ENCODE measurements at places on chromosomes 7 and 10. TPM values are rescaled to one million over a fixed set of nuclear protein-coding genes. Genes with fewer than 3 reads are reported as not detected.

The SNX8 gene
- total RNA-seq: 11.3 TPM

The LIPF gene
- not detected for total RNA-seq

- DNase-seq: no peak
- H3K27me3 ChIP-seq: no peaks in the 10 kb centered on the region
- no peaks in the 10 kb centered on the region for H3K36me3 ChIP-seq
- H3K27ac ChIP-seq: no peak overlapping the region
- H3K4me1 ChIP-seq: no peaks in the 10 kb centered on the region
- no peak overlapping the region for H3K4me3 ChIP-seq
These were observed 104.6 kb upstream of the KCNMA1 start for GRCh38 chr10:77742172-77742571.

The ZNF503 gene
- 7.3 TPM for total RNA-seq

DNA sequence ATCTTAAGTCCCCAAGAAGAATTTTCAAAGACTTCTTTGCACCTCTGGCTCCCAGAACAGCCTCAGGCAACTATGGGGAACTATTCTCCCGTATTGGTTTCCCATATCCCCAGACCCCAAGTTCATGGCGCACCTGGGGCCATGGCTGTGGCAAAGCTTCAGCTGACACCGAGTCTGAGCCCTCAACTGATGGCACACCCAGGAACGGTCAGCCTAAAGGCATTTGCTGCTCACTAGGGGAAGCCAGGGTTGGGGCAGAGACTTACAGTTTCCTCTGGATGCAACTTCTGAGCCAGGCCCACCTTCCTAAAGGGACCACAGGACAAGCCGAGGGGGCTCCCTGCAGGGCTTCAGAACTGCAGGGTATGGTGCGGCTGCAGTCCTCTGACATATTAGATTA is 13.7 kb upstream of the CPA1 start:
- peak overlapping the region; percentile 6 for H3K27ac ChIP-seq
- no peaks in the 10 kb centered on the region for H3K27me3 ChIP-seq
- no peaks in the 10 kb centered on the region for H3K36me3 ChIP-seq
- H3K4me3 ChIP-seq: no peak overlapping the region
